ENCODE measurements at places on chromosomes 6 and 20. TPM values are rescaled to one million over a fixed set of nuclear protein-coding genes. Genes with fewer than 3 reads are reported as not detected.
A peak's percentile ranks its signal among the peaks of the same experiment; 100 is the strongest.

- no peak overlapping the region for H3K4me3 ChIP-seq
- no peak overlapping the region for H3K27ac ChIP-seq
- no peaks in the 10 kb centered on the region for H3K36me3 ChIP-seq
Observed at GRCh38 chr6:75613056-75613501, 11.4 kb downstream of the SENP6 start.

Gene AIF1
- total RNA-seq = 14.6 TPM

- H3K27me3 ChIP-seq = peaks cover 9% of the 10 kb centered on the region
- H3K36me3 ChIP-seq = no peaks in the 10 kb centered on the region
- H3K4me3 ChIP-seq = no peak overlapping the region
- H3K27ac ChIP-seq = no peak overlapping the region
- DNase-seq = peak; percentile 32
Observed at GRCh38 chr20:3753098-3753497, 14.5 kb downstream of the ADISSP start.

DNA sequence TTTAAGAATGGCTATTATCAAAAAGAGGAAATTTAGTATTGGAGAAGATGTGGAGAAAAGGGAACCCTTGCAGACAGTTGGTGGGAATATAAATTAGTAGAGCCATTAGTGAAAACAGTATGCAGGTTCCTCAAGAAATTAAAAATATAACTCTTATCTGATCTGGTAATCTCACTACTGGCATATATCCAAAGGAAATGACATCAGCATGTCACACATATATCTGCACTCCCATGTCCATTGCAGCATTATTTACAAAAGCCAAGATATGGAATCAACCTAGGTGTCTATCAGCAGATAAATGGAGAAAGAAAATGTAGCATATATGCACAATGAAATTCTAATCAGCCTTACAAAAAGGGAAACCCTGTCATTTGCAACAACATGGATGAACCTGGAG is 2.6 kb downstream of the SIRPG start:
- H3K4me3 ChIP-seq = no peak overlapping the region
- no peak overlapping the region for H3K27ac ChIP-seq
- DNase-seq = no peak
- H3K36me3 ChIP-seq = no peaks in the 10 kb centered on the region

Gene PPDPF
- 602 TPM for total RNA-seq

- no peak for DNase-seq
- H3K36me3 ChIP-seq = no peaks in the 10 kb centered on the region
- no peaks in the 10 kb centered on the region for H3K4me1 ChIP-seq
- H3K27ac ChIP-seq = no peak overlapping the region
Observed at GRCh38 chr6:55617272-55617671, 38.3 kb upstream of the HMGCLL1 start.

Gene GPR6
- not detected for total RNA-seq

DNA sequence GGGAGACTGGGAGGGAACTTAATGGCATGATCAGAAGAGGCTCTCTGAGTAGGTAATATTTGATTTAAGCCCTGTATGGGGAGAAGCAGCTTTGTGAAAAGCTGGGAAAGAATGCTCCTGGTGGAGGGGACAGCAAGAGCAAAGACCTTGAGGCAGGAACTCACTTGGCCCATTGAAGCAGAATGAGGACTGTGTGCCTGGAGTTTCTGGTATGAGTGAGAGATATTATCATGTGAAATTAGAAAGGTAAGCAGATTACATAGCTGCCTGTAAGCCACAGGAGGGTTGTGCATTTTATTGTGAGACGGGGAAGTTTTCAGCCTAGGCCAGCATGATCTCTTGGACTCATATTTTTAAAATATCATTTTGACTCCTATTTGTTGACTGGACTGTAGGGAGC is 502.1 kb downstream of the DHX35 start:
- H3K36me3 ChIP-seq = no peaks in the 10 kb centered on the region
- no peak overlapping the region for H3K27ac ChIP-seq
- no peak overlapping the region for H3K4me3 ChIP-seq
- H3K4me1 ChIP-seq = no peaks in the 10 kb centered on the region

GRCh38 chr6:63807056-63807455 is 171.5 kb downstream of the PHF3 start:
- peak overlapping the region; percentile 52 for H3K27ac ChIP-seq
- H3K36me3 ChIP-seq = no peaks in the 10 kb centered on the region
- H3K27me3 ChIP-seq = no peaks in the 10 kb centered on the region
- H3K4me1 ChIP-seq = no peaks in the 10 kb centered on the region

Gene ADGRB3
- total RNA-seq = 0.59 TPM

Gene AFG1L
- total RNA-seq = 3.5 TPM

DNA sequence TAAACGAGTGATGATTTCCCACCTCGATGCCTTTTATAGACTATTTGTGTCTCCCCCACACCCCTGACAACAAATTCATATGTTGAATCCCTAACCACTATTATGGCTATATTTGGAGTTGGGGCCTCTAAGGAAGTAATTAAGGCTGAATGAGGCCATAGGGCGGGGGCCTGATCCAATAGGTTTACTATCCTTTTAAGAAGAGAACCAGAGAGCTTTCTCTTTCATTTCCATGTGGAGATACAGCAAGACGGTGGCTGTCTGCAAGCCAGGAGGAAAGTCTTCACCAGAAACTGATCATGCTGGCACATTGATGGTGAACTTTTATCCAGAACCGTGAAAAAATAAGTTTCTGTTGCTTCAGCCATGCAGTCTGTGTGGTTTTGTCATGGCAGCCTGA is 38.9 kb upstream of the CLIC5 start:
- H3K4me3 ChIP-seq = no peak overlapping the region
- H3K36me3 ChIP-seq = no peaks in the 10 kb centered on the region
- no peaks in the 10 kb centered on the region for H3K4me1 ChIP-seq
- no peaks in the 10 kb centered on the region for H3K27me3 ChIP-seq
- no peak for DNase-seq

DNA sequence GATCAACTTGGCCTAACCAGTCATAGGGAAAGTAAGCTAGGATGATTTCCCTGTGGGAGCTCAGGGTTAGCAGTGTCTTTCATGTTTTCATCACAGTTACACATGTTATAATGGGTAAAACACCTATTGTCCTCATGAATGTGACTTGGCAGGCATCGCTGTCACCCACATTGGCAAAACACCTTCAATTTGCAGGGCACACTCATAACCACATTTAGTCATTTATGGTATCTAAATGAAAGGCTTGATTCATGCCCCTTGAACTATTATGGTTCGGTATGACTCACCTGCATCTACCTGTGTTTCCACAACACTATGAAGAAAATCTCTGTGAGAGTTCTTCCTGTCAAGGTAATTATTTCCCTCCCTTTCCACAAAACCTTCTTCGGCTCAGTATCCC is 49.2 kb downstream of the FRK start:
- no peak overlapping the region for H3K4me3 ChIP-seq
- no peaks in the 10 kb centered on the region for H3K27me3 ChIP-seq
- DNase-seq = no peak
- no peak overlapping the region for H3K27ac ChIP-seq
- no peaks in the 10 kb centered on the region for H3K4me1 ChIP-seq
- H3K36me3 ChIP-seq = no peaks in the 10 kb centered on the region

Gene DNMT3B
- total RNA-seq = 11.5 TPM

DNA sequence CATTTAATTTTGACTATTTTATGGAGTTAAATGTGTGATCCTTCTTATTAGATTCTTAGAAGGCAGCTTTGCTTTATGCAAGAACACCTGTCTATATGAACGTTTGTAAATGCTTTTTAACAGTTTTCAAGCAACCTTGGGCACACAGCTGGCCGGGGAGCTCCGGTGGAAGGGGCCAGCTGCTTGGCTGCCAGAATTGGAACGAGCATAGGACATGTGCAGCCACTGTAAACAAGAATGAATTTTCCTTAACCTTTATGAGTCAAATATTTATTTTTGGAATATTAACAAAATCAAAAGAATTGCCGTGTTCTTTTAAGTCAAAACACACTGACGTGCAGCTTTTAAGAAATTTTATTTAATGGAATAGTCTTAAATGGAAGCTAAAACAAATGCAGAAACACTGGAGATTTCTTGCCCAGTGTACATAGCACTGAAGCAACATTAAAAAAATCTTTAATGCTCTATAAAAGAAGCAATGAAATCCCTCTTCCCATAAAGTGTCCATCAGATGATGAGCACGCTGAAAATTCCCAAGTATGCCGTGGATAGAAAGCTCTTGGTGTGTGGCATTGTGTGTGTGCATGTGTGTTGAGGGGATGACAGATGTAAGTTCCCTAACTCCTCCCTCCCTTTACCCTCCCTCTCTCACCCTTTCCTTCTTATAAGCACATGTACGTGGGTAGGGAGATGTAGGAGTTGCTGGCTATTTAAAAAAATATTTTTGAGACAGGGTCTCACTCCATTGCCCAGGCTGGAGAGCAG is 208.9 kb upstream of the EXOC2 start:
- no peaks in the 10 kb centered on the region for H3K36me3 ChIP-seq
- H3K4me3 ChIP-seq = no peak overlapping the region
- DNase-seq = no peak
- no peak overlapping the region for H3K27ac ChIP-seq
- H3K4me1 ChIP-seq = peaks cover 12% of the 10 kb centered on the region

DNA sequence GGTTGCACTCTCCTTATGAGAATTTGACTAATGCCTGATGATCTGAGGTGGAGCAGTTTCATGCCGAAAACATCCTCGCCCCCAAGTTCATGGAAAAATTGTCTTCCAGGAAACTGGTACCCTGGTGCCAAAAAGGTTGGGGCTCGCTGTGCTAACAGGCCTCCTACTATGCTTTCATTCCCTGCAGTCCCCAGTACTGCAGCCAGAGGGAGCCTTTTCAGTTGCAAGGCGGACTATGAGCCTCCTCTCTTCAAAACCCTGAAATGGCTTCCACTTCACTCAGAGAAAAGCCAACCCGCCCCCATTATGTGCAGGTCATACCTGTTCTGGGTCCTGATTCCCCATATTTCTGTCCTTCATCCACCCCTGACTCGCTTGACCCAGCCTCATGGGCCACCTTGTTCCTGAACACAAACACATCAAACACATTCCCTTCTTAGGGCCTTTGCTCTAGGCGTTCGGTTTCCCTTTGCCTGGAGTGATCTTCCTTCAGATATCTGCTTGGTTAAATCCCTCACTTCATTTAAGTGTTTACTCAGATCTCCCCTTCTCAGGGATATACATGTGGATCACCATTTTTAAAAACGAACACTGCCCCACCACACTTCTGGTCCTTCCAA is 173.7 kb downstream of the PHACTR1 start:
- H3K4me3 ChIP-seq = no peak overlapping the region
- no peaks in the 10 kb centered on the region for H3K36me3 ChIP-seq
- no peaks in the 10 kb centered on the region for H3K27me3 ChIP-seq

DNA sequence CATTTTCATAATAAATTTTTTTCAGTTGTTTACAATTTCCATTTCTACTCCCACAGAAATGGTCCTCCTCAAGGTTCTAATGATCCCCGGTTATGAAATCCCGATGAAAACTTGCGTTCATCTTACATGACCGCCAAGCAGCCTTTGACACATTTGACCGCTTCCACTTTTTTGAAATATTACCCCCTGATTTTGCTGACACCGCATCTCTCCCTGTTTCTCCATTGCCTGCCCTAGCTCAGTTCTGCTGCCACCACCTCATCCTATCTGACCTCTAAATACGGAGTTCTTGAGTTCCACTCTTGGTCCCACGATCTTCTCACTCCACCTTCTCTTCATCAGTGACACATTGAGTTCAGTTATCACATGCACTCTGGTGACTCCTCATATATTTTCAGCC is 74.1 kb downstream of the SLC35B3 start:
- H3K4me3 ChIP-seq = no peak overlapping the region
- H3K36me3 ChIP-seq = no peaks in the 10 kb centered on the region
- H3K27ac ChIP-seq = no peak overlapping the region
- H3K27me3 ChIP-seq = no peaks in the 10 kb centered on the region
- DNase-seq = no peak

DNA sequence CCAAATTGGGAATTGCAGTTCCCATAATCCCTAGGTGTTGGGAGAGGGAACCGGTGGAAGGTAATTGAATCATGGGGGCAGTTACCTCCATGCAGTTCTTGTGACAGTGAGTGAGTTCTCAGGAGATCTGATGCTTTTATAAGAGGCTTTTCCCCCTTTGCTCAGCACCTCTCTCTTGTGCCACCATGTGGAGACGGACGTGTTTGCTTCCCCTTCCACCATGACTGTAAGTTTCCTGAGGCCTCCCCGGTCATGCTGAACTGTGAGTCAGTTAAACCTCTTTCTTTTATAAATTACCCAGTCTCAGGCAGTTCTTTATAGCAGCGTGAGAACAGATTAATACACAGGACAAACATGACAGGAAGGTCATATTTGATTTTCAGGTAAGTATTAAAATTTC is 25.3 kb upstream of the HECA start:
- H3K4me3 ChIP-seq = no peak overlapping the region
- H3K36me3 ChIP-seq = no peaks in the 10 kb centered on the region
- no peaks in the 10 kb centered on the region for H3K27me3 ChIP-seq
- H3K27ac ChIP-seq = no peak overlapping the region

DNA sequence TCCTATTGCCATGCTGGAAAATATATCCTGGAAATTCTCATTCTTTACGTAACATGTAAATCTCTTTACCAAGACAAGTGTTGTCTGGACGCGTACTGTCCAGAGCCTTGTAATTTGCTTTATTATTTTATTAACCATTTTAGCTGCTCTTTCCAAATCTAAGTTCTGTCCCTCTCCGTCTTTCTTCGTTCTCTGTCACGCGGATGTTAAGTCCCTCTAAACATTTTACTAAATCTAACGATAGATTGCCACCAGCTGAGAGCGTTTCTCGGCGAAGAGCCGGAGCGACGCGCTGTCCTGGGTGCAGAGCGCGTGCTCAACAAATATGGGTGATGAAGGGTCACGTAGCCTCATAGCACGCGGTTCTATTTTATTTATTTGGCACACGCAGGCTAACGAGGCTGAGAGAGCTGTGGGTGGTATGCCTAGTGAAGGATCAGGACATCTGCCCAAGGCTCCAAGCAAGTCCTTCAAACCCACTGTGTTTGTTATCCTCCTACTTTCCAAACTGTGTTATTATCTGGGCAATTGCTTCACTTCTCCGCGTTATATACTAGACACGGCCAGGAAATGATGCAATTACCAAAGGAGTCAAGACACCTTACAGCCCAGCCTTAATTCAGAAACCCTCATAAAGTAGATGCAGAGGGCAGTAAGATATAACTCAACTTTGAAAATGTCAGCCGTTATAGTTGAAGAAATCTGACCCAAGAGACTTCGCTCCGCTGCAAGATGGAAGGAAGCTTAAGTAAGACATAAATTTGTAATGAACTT is 10.0 kb upstream of the NCOA7 start:
- H3K4me1 ChIP-seq = no peaks in the 10 kb centered on the region
- no peaks in the 10 kb centered on the region for H3K36me3 ChIP-seq
- H3K27me3 ChIP-seq = no peaks in the 10 kb centered on the region
- H3K4me3 ChIP-seq = peak overlapping the region; percentile 43
- peak overlapping the region; percentile 80 for H3K27ac ChIP-seq
- peak; percentile 41 for DNase-seq

Gene HLA-DQA1
- 2.4 TPM for total RNA-seq
